Upper lobe of right lung (tissue), 1 donor: ENCODE measurements at places on chromosomes 7 and 10. TPM values are rescaled to one million over a fixed set of nuclear protein-coding genes. Genes with fewer than 3 reads are reported as not detected.

The PKD2L1 gene
- total RNA-seq: 2.1 TPM

The ARHGEF35 gene
- 11.5 TPM for total RNA-seq

The TACR2 gene
- 0.90 TPM for total RNA-seq

- no peak overlapping the region for H3K4me3 ChIP-seq
- DNase-seq: peak; percentile 83
- H3K27ac ChIP-seq: peak overlapping the region; percentile 65
- H3K36me3 ChIP-seq: no peaks in the 10 kb centered on the region
- peaks cover 15% of the 10 kb centered on the region for H3K4me1 ChIP-seq
- no peaks in the 10 kb centered on the region for H3K27me3 ChIP-seq
Measured at GRCh38 chr7:74579800-74580685, 77.5 kb upstream of the GTF2I start.
